ENCODE measurements at places on chromosomes 7 and 10.

DNA sequence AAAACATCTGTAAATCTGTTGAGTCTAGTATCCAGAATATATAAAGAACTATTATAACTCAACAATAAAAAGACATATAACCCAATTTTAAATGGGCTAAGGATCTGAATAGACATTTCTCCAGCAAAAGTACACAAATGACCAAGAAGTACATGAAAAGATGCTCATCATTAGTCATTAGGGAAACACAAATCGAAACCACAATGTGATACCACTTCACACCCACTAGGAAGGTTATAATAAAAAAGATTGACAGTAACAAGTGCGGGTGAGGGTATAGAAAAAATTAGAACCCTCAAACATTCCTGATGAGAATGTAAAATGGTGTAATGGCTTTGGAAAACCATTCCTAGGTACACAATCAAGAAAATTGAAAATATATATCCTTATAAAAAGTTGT lies 4.1 kb downstream of the XPNPEP1 start:
- DNase-seq, result no peak

- DNase-seq, result no peak
Measured at GRCh38 chr7:22248111-22248809, 108.7 kb downstream of the RAPGEF5 start.

GRCh38 chr10:7606951-7607404 lies 59.8 kb downstream of the ITIH5 start:
- no peak for DNase-seq

GRCh38 chr10:124249196-124249595 lies 155.8 kb upstream of the CHST15 start:
- no peak for DNase-seq

- DNase-seq, result no peak
Measured at GRCh38 chr10:104678658-104679057, 37.6 kb downstream of the SORCS3 start.

- no peak for DNase-seq
Measured at GRCh38 chr7:93316730-93317129, 84.6 kb downstream of the VPS50 start.

GRCh38 chr10:33791272-33791660 lies 456.8 kb upstream of the NRP1 start:
- no peak for DNase-seq

GRCh38 chr7:92737706-92738105 lies 98.7 kb downstream of the CDK6 start:
- DNase-seq, result no peak

DNA sequence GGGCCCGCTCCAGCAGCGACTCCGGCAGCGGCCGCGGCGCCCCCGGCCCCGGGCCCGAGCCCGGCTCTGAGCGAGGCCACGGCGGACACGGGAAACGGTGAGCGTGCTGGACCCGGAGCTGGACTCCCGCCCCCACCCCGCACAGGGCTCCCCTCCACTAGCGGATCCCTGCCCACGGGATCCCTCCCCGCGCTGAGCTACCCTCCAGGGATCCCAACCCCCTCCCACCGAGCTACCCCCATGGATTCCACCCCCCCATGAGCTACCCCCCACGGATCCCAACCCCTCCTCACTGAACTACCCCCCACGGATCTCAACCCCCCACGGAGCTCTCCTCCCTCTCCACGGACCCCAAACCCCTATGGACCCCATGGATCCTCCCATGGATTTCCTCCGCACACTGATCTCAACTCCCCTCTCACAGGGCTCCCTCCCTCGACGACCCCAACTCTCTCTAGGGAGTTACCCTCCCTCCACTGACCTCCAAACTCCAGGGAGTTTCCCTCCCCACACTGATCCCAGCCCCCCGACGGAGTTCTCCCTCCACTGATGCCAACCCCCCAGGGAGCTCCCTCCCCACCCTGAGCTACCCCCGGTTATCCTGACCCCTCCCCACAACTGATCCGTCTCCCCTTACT lies 20.6 kb upstream of the HSPB1 start:
- DNase-seq, result no peak

DNA sequence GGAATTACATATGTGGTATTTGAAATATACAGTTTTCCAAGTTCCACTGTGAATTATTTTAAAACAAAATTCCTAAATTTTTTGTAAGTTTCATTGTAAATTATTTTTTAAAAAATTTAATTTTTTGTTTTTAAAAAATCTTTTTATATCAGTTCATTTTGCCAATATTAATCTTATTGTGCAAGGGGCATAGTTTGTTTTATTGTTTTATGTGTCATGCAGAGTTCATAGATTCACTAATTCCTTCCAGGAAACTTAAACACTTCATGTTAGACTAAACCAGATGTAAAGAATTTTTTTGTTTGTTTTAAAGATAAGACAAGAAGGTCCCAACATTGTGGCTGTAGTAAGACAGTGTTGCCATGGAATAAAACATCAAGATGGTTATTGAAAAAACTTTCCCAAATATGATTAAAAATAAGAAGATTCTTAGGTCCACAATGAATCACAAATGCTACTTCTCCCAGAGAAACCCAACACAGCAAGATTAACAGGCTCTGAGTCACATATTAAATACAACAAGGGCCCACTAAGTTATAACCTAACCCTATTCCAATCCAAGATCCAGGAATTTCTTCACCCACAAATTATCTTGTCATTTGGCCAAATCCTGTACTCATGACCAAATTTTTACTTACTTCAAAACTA lies 464.7 kb upstream of the IGFBP3 start:
- no peak for DNase-seq

- no peak for DNase-seq
Measured at GRCh38 chr10:45422207-45422865, 48.3 kb downstream of the ALOX5 start.

GRCh38 chr7:98107313-98107721 lies 655 bp downstream of the LMTK2 start:
- no peak for DNase-seq

- DNase-seq, result no peak
Measured at GRCh38 chr7:12913002-12913401, 225.6 kb downstream of the ARL4A start.

DNA sequence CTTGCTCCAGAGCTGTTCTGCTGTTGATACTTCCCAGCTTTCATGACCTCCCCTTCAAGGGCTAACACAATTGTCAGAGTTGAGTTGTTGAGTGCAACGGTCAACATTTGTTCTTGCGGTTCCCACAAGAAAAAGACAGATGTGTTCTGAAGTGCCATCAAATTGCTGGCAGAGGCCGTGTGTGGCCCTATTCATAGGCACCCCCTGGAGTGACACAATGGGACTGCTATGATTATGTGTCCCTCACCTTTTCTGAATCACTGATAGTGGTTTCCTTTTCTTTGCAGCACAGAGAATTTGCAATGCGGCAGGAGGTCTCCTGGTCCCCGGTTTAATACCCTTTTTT lies 5.8 kb upstream of the IGFBP1 start:
- no peak for DNase-seq

DNA sequence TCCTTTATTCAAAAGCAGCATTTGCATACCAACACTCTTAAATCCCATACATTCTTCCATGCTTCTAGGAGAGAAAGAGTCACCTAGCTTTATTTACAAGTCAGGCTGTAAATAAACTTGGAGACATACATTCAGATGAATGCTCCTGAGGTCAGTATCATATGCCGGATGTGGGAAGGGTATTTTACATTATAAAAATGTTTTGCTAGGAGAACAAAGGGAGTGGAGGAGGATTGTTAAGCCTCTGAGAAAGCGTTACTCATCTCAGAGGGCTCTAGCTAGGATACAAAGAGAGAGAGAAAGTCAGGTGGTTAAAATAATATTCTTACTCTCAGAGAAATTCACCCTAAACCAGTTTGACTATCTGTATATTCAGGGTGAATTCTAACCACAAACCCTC lies 300.9 kb upstream of the NPSR1 start:
- DNase-seq, result no peak

- no peak for DNase-seq
Measured at GRCh38 chr10:125742465-125742864, 23.0 kb downstream of the EDRF1 start.

GRCh38 chr7:14606101-14606500 lies 296.4 kb downstream of the DGKB start:
- no peak for DNase-seq

DNA sequence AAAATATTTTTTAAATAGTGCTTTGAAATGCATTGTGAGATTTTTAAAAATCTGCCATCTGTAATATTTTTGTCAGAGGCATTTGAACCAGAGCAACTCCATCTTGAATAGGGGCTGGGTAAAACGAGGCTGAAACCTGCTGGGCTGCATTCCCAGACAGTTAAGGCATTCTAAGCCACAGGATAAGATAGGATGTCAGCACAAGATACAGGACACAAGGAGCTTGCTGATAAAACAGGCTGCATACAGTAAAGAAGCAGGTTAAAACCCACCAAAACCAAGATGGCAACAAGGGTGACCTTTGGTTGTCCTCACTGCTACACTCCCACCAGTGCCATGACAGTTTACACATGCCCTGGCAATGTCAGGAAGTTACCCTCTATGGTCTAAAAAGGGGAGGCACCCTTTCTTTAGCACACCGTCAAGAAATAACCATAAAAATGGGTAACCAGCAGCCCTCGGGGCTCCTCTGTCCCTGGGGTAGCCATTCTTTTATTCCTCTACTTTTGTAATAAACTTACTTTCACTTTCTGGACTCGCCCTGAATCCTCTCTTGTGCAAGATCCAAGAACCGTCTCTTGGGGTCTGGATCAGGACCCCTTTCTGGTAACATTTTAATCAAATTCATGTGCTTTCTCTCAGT lies 273.7 kb downstream of the SEMA3D start:
- DNase-seq, result no peak

GRCh38 chr10:75435291-75435690 lies 3.9 kb downstream of the LRMDA start:
- no peak for DNase-seq

DNA sequence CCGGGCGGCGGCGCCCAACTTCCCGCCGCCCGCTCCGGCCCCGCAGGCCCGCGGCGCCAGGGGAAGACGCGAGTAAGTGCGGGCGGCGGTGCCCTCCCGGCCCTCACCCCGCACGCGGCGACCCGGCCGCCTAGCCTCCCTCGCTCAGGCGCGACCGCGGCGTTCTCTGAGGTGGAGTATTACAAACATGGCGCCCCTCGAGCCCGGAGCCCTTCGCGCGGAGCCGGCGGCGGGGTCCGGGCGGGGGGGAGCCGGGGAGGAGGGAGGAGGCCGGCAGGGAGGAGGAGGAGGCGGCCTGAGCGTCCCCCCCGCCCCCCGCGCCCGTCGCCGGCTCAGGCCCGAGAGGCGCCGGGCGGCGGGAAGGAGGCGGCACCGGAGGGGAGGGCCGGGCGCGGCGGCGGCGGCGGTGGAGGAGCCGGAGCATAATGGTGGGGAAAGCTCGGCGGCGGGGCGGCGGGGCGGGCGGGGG lies at the start of gene ZMYND11:
TSS of gene ZMYND11 (plus strand) at position 324 of the 469 bp plus-strand sequence. CDS start 44,558 bp downstream, outside the sequence.
- peak; percentile 41 for DNase-seq

- no peak for DNase-seq
Measured at GRCh38 chr7:10604128-10604527, 369.5 kb upstream of the PHF14 start.

- no peak for DNase-seq
Measured at GRCh38 chr7:90244565-90244908, 437 bp upstream of the CFAP69 start.

- peak; percentile 66 for DNase-seq
Measured at GRCh38 chr7:47392241-47392759, 189.6 kb downstream of the TNS3 start.

DNA sequence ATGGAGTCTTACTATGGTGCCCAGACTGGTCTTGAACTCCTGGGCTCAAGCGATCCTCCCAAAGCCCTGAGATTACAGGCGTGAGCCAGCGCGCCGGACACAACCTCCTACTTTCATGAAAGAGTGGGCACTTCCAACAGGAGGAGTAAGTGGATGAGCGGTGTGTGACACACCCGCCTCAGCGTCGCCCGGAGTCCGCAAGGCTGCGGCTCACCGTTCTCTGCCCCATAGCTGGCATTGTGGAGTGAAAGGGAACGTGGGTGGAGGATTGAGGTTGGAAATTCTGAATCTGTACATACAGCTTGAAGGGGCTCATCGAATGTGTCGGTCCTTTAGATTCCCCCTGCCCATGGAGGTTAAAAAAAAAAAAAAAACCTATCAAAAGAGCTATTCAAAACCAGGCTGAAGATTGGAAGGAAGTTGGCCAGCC lies 524 bp upstream of the PRXL2A start:
- no peak for DNase-seq

DNA sequence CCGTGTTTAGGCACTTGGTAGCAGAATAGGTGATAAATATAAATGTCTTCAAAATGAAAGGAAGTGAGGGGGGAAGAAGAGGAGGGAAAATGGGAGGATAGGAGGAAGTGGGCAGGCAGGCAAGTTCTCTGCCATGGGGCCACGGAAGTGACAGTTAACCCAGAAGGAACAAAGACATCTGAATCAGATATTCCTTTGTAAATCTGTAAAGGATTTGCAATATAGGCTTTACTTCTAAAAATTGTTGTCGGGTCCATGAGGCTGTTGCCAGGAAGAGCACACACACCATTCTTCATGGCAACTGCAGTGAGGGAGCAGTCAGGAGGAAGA lies 23.7 kb upstream of the RASSF4 start:
- no peak for DNase-seq

DNA sequence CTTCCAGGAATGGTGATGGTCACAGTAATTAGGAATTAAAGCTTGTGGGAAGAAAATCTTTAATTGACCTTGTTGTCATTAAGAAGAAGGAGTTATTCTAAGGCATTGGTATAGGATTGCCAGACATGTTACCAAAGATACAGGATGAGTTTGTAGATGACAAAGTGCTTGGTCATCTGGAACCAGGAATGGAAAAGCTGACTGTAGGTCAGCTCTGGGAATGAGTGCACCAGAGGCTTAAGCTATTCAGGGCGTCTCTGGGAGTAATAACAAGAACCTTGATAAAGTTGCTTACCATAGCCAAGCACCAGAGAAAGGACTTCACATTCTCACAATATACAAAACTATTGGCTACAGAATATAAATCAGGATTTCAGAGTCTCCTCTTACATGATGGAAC lies 89.0 kb downstream of the PHTF2 start:
- DNase-seq, result no peak

DNA sequence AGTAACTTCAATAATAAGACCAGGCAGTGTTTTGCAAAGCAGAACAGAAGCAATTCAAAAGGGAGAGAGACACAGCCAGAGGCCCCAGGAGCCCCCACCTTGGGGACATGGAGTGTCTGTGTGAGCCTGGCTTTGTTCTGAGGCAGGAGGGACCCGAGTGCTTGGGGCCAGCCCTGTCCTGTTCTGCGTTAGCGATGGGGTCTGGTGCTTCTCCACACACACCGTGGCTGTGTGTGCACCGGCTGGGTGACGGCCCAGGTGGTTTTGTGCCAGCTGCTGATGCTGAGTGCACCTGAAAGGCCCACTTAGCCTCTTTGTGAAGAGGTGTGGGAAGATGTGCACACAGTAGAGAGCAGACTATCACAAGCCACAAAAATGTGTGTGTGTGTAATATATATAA lies 468.9 kb downstream of the DNAJB6 start:
- DNase-seq, result no peak

- no peak for DNase-seq
Measured at GRCh38 chr10:14616465-14616864, 158.2 kb downstream of the FAM107B start.

- no peak for DNase-seq
Measured at GRCh38 chr7:78115876-78116275, 317.3 kb downstream of the PHTF2 start.

GRCh38 chr10:132645247-132645530 lies 107.6 kb downstream of the INPP5A start:
- no peak for DNase-seq
